ENCODE measurements at places on chromosomes 1 and 21.

GRCh38 chr1:117814856-117815797, 114.3 kb downstream of the GDAP2 start:
- peak; percentile 68 for DNase-seq
- H3K4me1 ChIP-seq, result peaks cover 5% of the 10 kb centered on the region
- no peaks in the 10 kb centered on the region for H3K27me3 ChIP-seq
- no peak overlapping the region for H3K27ac ChIP-seq
- H3K4me3 ChIP-seq, result no peak overlapping the region

GRCh38 chr1:205678286-205679111, 1.8 kb downstream of the SLC45A3 start:
- no peaks in the 10 kb centered on the region for H3K27me3 ChIP-seq
- peak overlapping the region; percentile 7 for H3K27ac ChIP-seq
- DNase-seq, result peak; percentile 71
- no peak overlapping the region for H3K4me3 ChIP-seq
- peaks cover 21% of the 10 kb centered on the region for H3K4me1 ChIP-seq

DNA sequence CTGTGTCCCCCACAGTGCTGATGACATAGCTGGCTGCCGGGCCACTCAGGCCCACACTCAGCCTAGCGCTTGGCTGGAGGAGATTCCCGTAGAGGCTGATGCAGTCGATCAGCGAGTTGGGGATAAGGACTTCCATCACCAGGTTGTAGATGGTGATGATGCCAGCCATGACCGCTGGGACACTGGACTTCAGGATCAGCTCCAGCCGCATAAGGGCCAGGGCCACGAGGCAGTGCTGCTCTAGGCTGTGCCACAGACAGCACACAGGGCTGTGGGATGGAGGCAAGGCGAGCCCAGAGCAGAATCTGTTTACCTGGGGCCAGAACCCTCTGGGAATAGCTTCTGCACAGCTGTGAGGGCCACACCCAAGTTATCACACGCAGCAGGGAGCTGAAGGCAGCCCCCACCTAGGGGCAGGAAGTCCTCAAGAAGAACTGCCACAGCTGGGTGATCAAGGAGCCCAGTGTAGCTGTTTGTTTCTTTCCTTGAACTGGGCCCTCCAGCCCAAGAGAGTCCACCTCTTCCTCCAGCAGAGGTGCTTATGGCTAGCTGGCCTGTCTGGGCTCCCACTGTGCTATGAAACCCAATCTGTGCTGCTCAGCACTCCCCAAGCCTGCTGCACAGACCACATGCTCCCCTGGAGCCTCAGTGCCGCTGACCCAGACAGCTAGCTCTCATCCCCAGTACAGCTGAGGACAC, 6.2 kb downstream of the SLC2A1 start:
- H3K27me3 ChIP-seq, result no peaks in the 10 kb centered on the region
- peaks cover 50% of the 10 kb centered on the region for H3K4me1 ChIP-seq
- H3K4me3 ChIP-seq, result no peak overlapping the region
- peak overlapping the region; percentile 71 for H3K27ac ChIP-seq
- DNase-seq, result no peak

DNA sequence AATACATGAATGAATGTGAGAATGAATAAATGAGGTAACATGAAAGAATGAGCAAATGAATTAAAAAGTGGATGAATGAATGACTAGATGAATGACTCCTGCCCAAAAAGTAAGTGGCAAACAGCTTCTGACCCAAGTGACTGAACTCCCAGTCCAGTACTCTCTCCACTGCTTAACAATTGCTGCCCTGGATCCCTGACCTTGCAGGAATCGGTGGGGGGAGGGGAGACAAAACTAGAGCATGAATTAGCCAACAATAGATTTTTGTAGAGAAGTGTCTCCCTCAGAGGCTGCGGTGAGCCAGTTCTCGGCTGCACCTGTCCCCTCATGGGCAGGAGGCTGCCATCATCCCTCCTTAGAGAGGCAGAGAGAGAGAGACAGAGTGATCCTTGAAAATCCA, 5.9 kb upstream of the GRIK3 start:
- no peak for DNase-seq
- H3K27me3 ChIP-seq, result peaks cover 88% of the 10 kb centered on the region
- H3K36me3 ChIP-seq, result no peaks in the 10 kb centered on the region
- H3K4me1 ChIP-seq, result no peaks in the 10 kb centered on the region

GRCh38 chr1:3319874-3320245, 134.6 kb upstream of the ARHGEF16 start:
- no peak overlapping the region for H3K27ac ChIP-seq
- no peak overlapping the region for H3K4me3 ChIP-seq
- H3K27me3 ChIP-seq, result peaks cover 26% of the 10 kb centered on the region
- peaks cover 2% of the 10 kb centered on the region for H3K4me1 ChIP-seq
- DNase-seq, result peak; percentile 43

- H3K36me3 ChIP-seq, result no peaks in the 10 kb centered on the region
- peaks cover 27% of the 10 kb centered on the region for H3K27me3 ChIP-seq
- no peaks in the 10 kb centered on the region for H3K4me1 ChIP-seq
- no peak overlapping the region for H3K27ac ChIP-seq
- DNase-seq, result no peak
- no peak overlapping the region for H3K4me3 ChIP-seq
Measured at GRCh38 chr1:3923378-3924185, 23.5 kb upstream of the C1orf174 start.

- H3K27ac ChIP-seq, result no peak overlapping the region
- H3K27me3 ChIP-seq, result no peaks in the 10 kb centered on the region
- no peaks in the 10 kb centered on the region for H3K36me3 ChIP-seq
- DNase-seq, result no peak
Measured at GRCh38 chr21:19522381-19522780, 1118.8 kb upstream of the TMPRSS15 start.

- no peaks in the 10 kb centered on the region for H3K36me3 ChIP-seq
- DNase-seq, result peak; percentile 55
- H3K4me3 ChIP-seq, result no peak overlapping the region
Measured at GRCh38 chr1:91891454-91891853, 5.5 kb upstream of the TGFBR3 start.

GRCh38 chr1:203133970-203134725, 6.6 kb downstream of the ADORA1 start:
- peaks cover 22% of the 10 kb centered on the region for H3K36me3 ChIP-seq
- DNase-seq, result peak; percentile 61
- H3K27me3 ChIP-seq, result no peaks in the 10 kb centered on the region

- no peaks in the 10 kb centered on the region for H3K36me3 ChIP-seq
- no peak overlapping the region for H3K27ac ChIP-seq
- DNase-seq, result no peak
- H3K4me1 ChIP-seq, result peaks cover 3% of the 10 kb centered on the region
Measured at GRCh38 chr1:7753641-7754040, 17.5 kb upstream of the VAMP3 start.

DNA sequence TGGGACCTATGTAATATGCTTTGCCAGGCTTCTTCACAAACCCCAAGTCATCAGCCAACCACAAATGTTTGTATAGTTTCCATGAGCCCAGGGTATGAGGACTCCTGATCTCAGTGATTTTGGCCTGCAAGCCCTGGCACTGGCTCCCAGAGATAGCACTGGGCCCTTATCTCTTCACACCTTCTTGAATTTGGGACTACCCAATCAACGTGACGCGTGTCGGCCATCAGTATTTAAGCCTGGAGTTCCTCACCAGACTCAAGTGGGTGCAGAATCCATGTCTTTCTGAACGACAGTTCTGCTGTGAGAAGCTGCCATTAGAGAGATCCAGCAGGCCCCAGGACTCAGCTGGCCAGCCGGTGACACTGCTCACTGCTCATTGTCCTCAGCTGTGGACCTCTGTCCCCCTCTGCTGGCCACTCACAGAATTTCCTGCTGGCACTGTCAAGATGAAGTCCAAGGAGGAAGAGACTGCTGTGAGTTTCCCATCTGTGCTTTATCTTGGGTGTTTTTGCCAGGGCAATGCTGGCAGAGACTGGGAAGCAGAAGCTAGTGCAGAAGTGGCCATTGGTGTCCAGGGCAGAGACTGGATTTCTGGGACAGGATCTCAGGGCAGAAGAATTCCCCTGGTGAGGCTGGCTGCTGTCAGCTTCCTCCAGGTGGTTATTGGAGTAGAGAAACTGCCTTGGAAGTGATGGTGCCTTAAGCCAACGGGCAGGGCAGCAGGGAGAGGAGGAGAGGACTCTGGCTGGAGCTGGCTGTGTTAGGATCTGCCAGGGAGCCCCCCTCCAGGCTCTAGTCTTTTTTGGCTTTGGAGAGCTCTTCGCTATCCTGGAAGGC, 28.4 kb downstream of the TMCC2 start:
- peak; percentile 86 for DNase-seq
- H3K27ac ChIP-seq, result no peak overlapping the region
- H3K4me3 ChIP-seq, result no peak overlapping the region
- no peaks in the 10 kb centered on the region for H3K36me3 ChIP-seq

DNA sequence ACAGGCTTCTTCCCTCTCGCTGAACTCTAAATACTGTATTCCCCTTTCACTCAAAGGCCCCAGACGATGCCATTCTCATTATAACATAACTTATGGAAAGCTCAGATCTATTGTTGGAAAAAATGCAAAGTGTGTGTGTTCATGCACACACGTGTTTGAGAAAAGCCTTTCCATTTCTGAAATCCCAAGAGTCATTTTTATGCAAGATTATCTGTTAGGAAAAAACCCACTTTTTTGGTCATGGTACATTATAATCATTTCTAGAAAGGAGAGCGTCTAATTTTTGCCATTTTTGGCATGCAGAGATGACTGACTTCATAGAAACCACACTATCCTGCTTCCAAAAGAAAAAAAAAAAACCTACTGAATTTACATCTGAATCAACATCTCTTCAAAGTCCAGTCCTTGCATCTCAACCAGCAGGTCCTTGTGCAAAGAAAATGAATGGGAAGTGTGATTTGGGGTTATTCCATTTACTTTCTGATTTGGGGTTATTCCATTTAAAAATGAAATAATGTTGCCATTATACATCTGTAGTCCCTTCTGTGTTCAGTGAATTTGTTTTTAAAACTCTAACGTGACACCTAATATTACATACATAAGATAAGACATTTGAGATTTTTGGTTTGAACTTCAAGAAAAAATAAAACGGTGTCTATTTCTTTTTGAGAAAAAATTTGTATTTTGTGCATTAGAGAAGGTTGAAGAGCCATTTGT, 150.3 kb downstream of the DHRS3 start:
- DNase-seq, result no peak
- H3K4me3 ChIP-seq, result no peak overlapping the region
- peaks cover 5% of the 10 kb centered on the region for H3K4me1 ChIP-seq

DNA sequence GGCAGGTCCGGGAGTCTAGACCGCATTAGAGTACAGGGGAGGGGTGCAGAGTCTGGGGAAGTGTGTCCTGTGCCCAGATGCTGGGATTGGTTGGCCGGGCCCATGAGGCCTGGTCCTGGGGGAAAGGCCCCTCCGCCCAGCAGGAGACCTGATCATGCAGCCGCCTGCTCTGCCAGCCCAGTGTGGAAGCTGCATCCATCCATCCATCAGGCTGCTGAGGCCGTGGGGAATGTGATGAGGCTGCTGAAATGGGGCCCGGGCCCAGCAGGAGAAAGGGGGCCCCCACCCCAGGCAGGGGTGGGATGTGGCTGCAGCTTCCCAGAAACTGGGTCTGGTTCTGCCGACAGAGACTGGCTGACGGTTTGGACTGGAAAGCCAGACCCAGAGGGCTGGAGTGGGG, 37.2 kb downstream of the EPHA2 start:
- no peak for DNase-seq
- H3K27me3 ChIP-seq, result no peaks in the 10 kb centered on the region
- H3K36me3 ChIP-seq, result peaks cover 19% of the 10 kb centered on the region
- peak overlapping the region; percentile 39 for H3K27ac ChIP-seq
- no peak overlapping the region for H3K4me3 ChIP-seq
- H3K4me1 ChIP-seq, result peaks cover 58% of the 10 kb centered on the region

- no peaks in the 10 kb centered on the region for H3K36me3 ChIP-seq
- peaks cover 16% of the 10 kb centered on the region for H3K4me1 ChIP-seq
Measured at GRCh38 chr1:28374297-28374696, 4.8 kb downstream of the PHACTR4 start.

DNA sequence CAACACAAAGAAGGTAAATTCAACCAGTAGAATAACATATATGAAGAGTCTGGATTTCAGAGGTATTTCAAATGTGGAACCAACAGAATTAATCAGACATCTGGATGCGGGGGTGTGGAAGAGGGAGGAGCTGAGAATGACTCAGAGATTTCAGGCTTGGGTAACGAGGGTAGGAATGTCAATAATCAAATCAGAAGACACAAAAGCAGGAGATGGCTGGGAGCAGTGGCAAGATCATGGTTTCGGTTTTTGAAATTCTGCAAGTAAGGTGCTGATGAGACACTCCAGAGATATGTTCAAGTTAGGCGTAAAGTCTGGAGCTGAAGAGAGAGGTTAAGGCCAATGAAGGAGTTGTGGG, 64.0 kb downstream of the PLPPR5 start:
- H3K27me3 ChIP-seq, result no peaks in the 10 kb centered on the region
- no peak for DNase-seq
- H3K27ac ChIP-seq, result no peak overlapping the region
- H3K4me1 ChIP-seq, result peaks cover 1% of the 10 kb centered on the region
- no peak overlapping the region for H3K4me3 ChIP-seq

DNA sequence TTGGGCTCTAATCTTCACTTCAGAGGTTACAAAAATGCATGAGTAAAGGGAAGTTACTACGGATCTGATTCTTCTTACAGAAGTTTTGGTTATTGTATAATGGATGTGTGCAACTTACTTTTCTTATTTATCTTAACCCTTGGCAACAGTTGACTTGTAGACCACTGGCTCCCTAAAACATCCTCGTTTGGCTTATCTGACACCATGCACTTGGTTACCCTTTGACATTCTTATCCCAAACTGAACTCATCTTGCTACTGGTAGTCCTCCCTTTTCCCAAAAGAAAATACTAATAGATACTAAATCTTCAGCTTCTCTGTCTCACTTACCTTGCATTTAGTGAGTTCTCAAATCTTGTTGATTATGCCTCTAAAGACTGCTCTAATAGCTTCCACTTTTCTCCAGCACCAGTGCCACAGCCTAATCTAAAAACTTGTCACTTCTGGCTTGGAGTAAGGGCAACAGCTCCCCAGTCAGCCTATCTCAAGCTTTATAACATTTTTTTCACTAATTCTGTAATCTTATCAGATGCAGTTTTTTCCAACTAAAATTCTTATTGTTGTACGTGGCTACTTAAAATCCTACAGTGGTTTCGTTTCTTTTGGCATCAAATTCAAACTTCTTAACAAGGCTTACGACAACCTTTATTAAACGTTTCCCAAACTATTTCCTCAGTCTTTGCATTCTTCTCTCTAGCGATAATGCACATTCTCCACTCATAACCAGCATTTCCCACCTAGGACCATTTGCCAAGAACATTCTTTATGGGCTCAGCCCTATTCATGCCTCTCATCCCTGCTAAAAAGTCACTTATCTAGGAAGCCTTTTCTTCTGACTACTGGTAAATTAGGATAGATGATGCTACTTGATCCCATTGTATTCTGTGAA, 204.2 kb downstream of the KCNT2 start:
- no peak for DNase-seq
- no peaks in the 10 kb centered on the region for H3K27me3 ChIP-seq
- no peaks in the 10 kb centered on the region for H3K4me1 ChIP-seq
- no peaks in the 10 kb centered on the region for H3K36me3 ChIP-seq

GRCh38 chr1:208051651-208052050, 140.7 kb upstream of the CD34 start:
- H3K4me1 ChIP-seq, result peaks cover 2% of the 10 kb centered on the region
- H3K36me3 ChIP-seq, result no peaks in the 10 kb centered on the region
- H3K27me3 ChIP-seq, result no peaks in the 10 kb centered on the region
- no peak overlapping the region for H3K4me3 ChIP-seq
- H3K27ac ChIP-seq, result no peak overlapping the region

GRCh38 chr1:64502083-64502482, 32.2 kb downstream of the CACHD1 start:
- no peaks in the 10 kb centered on the region for H3K27me3 ChIP-seq
- DNase-seq, result no peak
- no peaks in the 10 kb centered on the region for H3K36me3 ChIP-seq
- H3K4me1 ChIP-seq, result peaks cover 7% of the 10 kb centered on the region

All from mesenchymal stem cell (in vitro differentiated cells and primary cell).